ENCODE measurements at places on chromosomes 5 and 9.

GRCh38 chr9:87991151-87991870 lies 17.0 kb upstream of the CDK20 start:
- DNase-seq = no peak

GRCh38 chr5:3391210-3391609 lies 204.4 kb upstream of the IRX1 start:
- no peak for DNase-seq

DNA sequence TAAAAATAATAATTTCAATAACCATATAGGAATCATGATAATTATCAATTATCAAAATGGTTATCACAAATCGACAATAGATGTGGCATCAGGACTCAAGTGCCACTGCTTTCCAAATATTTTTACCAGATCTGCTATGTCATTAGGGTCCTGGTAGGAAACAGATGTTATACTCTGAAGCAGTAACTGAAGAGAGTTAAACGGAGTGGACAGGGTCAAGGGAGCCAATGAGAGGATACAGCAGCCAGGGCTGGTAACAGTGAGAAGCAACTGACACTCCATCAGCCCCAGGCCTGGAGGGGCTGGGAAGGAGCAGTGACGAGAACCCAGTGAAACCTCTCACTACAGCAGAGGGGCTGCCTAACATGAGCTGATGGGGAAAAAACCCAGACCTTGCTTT lies 322.4 kb downstream of the NPR3 start:
- DNase-seq = no peak

- no peak for DNase-seq
These were observed 43.0 kb upstream of the HTR4 start for GRCh38 chr5:148697180-148697808.

DNA sequence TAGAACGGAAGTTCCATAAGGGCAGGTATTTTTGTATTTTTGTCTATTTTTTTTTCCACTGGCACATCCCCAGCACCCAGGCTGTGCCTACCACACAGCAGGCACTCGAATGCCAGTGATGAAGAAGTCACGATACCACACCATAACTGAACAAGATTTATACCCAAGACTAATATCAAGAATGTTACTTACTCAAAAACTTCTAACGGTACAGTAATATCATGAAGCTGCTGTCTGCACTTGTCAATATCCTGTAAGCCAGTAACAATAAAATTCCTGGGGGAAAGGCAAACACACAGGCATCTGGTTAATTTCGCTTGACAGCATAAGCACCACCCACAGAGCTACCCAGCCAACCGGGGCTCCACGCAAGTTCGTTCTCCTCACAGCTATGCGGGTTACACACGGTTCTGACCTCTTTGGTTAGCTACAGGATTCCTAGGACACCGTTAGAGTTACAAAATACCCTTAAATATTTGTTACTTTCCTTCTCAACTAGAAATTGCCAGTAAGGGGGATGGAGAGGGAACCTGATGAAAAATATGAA lies 1.3 kb downstream of the MED10 start:
- no peak for DNase-seq

- no peak for DNase-seq
These were observed 246.4 kb downstream of the PJA2 start for GRCh38 chr5:109163336-109163735.

GRCh38 chr9:100202806-100203205 lies 103.8 kb downstream of the INVS start:
- no peak for DNase-seq

DNA sequence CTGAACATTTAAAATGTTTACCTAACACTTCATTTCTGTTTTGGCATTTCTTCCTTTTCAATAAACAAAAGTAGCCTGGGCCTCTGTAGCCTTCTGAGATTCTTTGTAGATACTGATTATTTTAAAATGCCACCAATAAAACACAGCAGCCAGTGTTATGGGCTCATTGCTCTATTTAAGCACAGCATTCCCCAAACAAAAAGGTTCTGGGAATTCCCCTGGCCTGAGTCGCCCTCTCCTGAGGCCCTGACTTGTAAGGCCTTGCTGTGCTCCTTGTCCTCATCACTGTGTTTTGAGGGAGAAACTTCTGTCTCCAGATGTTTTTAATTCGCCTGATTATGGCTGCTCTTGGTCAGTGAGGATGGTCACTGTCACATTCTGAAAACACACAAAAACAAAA lies 33.0 kb upstream of the CTXN3 start:
- DNase-seq = no peak

- no peak for DNase-seq
These were observed 465.2 kb upstream of the RGMB start for GRCh38 chr5:98308231-98308630.

DNA sequence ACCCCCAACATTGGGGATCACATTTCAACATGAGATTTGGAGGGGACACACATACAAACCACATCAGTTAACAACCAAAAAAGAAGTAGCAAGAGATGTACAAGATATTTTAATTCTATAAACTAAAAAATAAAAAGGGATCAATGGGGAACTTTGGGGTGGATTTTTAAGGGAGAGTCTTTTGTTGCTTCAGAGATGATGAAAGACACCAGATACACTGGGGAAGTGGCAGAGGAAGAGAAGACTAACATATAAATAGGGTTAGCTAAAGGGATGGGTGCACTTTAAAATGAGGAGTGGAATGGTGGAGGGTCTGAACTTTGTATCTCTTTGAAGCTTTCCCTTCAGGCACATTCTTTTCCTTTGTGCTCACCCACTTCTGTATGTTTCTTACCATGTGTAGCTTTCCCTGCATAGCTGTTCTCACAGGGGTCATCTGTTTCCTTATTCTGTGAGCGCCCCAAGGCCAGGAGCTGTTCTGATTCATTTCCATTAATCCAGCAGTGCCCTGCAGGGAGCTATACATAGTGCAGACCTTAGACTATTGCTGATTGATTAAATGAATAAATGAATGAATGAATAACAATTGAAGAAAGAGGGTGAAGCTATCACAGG lies 531.6 kb upstream of the KLF4 start:
- no peak for DNase-seq
